ENCODE measurements at places on chromosomes 2 and 18.

DNA sequence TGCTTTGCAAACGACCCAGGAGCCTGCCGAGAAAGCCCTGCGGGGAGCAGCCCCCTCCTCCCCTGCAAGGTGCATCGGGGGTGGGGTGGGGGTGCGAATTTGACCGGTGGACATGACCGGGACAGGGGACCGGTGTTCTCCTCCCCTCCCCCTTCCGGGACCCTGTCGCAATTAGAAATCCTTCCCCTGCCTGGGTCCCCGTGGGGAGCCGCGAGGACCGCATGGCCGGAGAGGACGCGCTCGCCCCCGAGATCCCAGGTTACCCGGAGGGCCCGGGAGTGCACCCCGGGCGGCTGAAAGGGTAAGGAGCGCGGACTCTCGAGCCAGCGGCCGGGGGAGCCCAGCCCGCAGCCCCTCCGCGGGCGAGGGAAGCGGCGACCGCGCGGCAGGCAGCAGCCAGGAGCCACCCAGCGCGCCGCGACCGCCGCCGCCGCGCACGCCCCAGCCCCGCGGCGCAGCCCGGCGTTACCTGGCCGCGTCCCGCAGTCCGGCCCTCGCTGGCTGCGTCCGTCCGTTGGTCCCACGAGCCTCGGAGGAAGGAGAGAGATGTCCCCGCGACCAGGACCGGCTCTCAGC, 482 bp downstream of the DLGAP1 start:
- no peak for DNase-seq

DNA sequence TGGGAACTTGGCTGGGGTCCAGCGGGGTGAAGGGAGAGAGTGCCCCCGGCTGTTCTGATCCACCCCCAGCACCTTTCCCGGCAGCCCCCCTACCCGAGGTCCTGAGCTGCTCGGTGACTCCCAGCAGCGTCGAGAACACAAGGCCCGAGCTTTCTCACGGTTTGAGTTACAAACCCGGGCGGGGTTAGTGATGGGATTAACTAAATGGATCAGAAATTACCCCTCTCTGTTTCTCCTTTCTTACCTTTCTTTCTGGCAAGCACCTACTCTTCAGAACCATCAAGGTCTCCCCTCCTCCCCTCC, 139.4 kb upstream of the GPC1 start:
- DNase-seq = no peak

DNA sequence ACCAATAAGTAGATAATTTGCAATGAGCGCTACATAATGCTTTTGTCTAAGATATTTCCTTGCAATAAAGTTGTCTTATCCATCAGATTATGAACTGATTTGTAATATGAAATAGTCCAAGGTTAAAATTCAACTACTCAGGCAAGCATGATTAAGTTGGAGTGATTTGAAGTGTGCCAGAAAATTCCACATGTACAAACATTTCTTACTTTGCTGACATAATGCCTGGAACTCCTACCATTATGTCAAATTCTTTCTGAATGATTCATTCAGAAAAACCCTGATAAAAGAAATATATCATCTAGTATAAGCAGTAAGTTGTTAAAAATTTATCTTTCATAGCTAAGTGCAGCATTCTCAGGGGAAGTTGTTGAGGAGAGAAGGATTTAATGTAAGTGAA, 87.3 kb downstream of the CBLN2 start:
- no peak for DNase-seq

DNA sequence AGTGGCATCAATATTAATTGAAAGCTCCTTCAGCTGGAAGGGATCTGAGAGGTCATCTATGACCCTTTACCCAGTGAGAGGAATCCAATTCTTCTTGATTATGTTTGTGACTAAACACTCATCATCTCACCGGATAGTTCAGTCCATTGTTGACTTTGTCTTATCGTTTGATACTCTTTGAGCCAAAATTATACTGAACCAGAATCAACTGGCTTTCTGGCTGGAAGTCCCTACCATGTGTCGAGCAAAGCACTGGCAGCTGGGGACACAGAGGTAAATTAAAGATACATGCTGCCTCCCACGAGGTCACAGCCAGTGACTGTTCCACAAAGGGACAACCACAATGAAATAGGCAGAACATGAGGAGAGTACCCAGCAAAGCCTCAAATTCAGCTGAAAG, 91.4 kb upstream of the FHL2 start:
- no peak for DNase-seq

DNA sequence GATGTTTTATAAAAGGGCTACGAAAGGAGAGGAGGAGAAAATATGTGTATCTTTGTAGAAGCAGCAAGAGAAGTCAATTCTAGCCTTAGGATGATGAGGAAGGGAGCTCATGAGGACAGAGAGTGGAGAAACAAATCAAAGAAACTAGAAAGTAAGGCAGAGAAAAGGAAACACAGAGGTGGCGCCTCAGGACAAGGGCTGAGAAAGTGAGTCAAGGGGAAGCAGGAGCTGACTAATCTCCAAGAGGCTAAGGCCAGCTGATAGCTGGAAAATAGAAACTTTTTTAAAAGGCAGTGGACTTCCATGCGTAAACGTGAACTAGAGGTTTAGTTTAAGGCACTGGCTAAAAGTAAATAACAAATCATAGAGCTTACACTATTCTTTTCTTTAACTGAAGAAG, 173.3 kb downstream of the ANKRD44 start:
- DNase-seq = no peak

DNA sequence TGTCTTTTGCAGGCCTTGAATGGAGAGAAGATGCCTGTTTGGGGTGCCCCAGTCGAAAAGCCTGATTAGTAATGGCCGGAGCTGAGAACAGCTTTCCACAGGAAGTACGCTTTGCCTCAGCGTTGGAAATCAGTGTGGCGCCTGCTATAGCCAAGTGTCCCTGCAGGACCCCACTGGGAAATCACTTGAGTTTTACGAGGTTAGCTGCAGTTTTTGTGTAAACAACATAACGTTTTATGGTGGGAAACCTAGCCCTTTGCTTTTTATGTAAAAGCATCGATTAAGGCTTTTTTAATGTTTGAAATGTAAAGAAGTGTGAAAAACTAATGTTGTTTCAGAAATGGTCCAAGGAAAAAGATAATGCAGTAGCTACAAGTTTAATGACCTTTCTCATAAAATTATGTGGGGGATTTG, 234.2 kb downstream of the TTC32 start:
- DNase-seq = no peak

DNA sequence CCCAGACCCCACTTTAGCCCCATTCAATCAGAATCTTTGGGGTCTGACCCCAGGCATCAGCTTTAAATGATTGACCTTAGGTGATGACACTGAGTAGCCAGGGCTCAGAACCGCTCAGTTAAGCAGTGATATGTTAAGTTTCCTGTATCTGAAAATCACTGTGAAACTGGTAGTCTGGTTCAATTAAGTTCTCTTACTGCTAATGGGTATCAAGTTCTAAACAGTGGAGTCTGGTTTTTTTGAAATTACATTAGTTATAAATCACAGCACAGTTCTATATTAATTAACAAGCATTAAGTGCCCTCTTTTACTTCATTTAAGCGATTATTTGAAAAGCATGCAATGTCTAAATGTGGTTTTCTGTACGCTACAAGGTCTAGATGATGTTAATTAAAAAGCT, 117.9 kb downstream of the HAUS1 start:
- DNase-seq = no peak

DNA sequence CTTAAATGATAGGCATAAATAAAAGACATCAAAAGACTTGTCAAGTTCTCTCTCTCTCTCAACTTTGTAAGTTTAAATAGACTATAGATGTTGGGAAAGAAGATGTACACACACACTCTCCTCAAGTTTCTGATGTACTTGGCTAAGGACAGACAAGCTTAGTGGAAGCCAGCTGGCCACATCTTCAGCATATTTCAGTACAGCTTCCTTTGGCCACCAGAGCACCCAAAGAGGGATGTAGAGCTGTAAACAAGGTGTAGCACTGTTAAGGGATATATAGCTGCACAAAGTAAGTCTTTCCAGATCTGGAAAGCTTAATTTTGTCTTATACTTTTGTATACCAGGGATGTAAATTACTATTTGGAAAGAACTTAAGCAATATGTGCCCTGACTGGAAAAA, 64.3 kb upstream of the MSTN start:
- DNase-seq = no peak

GRCh38 chr2:7860693-7861092, 821.2 kb upstream of the ID2 start:
- DNase-seq = no peak

- no peak for DNase-seq
Measured at GRCh38 chr2:158178646-158179045, 77.0 kb downstream of the UPP2 start.

GRCh38 chr2:118632921-118633320, 214.5 kb downstream of the EN1 start:
- no peak for DNase-seq

DNA sequence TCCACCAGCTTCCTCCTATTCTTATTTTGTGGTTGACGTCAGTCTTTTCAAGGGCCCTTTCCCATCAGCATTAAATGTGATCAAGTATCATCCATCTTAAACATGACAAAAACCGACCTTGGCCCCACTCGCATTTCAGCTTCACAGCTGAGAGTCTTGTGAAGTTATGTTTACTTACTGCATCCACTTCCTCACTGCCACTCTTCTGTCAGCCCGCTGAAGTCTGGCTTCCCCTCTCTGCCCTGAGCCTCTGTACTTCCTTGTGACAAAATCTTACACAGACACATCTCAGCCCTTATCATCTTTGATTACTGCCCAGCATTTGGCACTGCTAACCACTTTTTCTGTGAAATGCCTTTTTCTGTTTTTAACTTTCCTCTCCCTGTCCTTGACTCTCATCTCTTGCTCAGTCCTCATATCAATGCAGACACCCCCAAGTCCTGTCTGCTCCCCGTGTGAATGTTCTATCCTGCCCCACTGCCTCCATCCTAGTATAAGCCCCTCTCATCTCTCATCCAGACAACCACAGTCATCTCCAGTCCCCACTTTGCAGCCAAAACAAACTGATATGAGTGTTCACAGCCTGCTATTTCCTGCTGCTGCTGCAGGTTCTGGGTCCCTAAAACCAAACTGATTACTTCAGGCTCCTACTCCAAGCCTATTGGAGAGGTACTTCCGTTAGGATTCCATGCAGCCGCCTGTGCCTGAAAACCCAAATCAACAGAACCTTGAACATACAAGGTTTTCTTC, 31.4 kb downstream of the FOSL2 start:
- peak; percentile 27 for DNase-seq

- peak; percentile 13 for DNase-seq
Measured at GRCh38 chr2:237128026-237128703, 42.5 kb downstream of the COPS8 start.

DNA sequence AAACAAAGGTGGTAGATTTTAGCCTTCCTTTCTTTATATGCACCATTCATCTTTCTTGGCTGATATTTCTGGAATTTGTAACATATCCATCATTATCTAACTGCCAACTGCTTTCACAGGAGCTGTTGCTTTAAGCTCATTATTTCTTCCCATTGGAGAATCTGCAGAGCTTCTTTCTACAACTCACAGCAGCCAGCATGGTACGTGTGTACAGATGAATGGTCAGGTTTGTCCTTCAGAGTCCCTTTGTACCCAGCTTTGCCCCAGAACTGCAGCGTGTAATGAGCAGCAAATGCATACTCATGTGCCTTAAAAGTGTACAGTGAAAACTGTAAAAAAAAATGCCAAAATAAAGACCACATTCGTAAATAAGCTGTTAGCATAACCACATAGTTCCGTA, 260.9 kb downstream of the FIGN start:
- DNase-seq = no peak

- no peak for DNase-seq
Measured at GRCh38 chr2:110980339-110981062, 140.2 kb upstream of the BCL2L11 start.

DNA sequence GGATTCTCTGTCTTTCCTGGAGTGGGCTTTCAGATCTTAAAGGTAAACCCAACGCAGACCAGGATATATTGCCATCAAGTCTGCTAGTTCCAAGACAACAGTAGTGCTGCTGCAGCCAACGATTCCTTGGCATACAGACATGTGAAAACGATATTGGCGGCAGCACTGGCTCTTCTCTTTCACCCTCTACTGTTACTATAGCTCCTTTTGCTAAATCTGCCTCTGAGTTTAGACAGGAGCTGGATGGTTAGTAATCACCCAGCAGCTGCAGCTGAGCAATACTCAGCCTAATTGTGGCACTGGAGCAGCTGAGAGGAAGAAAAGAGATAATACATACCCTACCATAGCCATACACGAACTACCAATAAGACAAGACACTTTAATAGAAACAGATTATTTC, 4.0 kb downstream of the YES1 start:
- DNase-seq = no peak

DNA sequence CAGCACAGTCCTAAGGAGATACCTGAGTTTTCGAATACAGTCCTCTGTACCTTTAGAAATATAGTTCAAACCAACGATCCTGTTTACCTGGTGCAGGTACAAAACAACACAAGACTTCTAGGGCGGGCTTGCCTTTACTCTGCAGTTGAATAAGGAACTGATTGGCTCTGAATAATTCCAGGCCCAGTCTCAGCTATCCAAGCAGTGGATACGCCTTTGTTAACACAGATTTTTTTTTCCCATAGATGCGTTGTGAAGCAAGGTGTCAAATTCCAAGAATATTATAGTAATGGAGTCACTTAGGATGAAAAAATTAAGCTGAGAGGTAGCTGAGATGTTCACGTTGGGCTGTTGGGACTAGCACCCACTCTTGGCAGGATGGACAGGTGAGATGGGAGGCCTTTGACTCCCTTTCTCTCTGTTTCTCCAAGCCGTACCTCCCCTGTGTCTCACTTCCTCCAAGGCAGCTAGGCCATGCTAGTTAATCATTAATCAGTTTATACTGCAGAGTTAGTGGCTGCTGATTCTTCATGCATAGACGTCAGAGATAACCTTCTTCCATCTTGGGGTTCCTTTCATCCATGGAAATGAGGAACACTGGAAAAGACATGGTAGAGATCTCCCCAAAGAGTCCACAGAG, 380.8 kb upstream of the ACVR2A start:
- DNase-seq = no peak

All from CD4-positive, alpha-beta T cell (primary cell).